ENCODE measurements at places on chromosomes 1 and 21.

DNA sequence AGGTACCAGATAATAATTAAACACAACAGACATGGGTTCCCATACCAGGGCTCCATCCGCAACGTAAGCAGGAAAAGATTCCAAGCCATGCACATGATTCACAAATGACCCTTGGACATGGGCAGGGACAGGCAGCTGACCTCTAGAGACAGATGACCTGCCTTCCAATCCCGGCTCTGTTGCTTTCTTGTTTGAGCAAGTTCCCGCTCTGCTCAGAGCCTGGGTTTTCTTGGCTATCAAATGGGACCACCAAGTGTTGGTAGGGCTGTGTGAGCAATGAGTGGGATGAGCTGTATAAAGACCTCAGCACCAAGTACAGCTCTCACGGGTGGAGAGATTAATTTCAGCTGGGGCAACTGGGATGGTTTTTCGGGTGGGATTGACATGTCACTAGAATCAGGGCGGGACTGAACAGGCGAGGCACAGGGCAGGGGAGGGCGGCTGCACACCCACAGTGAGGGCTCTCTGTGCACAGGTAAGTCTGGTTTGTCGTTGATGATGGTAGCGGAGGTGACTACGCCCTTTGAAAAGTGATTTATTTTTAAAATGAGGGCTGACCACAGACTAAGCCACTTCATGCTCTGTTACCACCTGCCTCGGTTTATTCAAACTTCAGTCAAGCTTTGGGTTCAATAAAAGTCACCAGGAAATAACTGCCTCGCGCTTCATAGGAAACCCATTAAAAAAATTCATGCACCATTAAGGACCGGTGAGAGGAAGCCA is 57.5 kb upstream of the IFFO2 start:
- DNase-seq, result no peak

DNA sequence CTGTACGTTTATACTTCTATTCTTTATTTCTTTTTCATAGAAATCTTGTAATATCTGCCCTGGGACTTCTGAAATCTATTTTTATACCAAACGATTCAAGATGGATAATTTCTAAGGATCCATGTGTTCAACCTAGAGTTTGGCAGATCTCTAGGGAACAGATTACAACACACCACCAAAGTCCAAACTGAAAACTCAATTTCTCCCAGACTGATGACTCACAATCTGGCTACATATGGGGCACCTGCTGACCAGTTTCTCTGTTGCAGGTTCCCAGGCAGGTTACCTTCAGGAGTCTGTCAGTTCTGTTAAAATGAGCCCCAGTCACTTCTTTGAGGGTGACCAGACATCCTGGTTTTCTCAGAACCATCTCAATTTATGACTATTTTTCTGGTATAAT is 439.4 kb downstream of the GPATCH2 start:
- no peak for DNase-seq

- DNase-seq, result no peak
Measured at GRCh38 chr1:232686346-232686745, 56.4 kb upstream of the SIPA1L2 start.

GRCh38 chr1:212267460-212267859 is 17.8 kb upstream of the PPP2R5A start:
- DNase-seq, result no peak

DNA sequence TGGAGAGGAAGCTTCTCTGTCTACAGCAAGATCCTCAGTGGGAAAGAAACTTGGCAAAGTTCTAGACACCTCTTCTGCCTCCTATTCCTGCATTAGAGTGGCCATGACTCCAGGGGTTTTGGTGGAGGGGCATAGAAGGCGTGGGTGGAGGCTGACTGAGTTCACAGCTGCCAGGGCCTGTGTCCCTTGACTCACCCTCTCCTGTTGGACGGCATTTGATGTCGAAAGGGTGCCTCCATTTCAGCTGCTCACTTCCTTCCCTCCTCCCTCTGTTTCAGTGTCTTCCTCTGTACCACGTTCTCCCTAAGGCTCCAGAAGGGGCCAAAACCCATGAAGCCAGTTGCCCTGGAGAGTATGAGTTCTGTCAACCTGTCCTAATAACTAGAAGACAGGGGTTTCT is 632 bp downstream of the TMEM79 start:
- DNase-seq, result no peak

DNA sequence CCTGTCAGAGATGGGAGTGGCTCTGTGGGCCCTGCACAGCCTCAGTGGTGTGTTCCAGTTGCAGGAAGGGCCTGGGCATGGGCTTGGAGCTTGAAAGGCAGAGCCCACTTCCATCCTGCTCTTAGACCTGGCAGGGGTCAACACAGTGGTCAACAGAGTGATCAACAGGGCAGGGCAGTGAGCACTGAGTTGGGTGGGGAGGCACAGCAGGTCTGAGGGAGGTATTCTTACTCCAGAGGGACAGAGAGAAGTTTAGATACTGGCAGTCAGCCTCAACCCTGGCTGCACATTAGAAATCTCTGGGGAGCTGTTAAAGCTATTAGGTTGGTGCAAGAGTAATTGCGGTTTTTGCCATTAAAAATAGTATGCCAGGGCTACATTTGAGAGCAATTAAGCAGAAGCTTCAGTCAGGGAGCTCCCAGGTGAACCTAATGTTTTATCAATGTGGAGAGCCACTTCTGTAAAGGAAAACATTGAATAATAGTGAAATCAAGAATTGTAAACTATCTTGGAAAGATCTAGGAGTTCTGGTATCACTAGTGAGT is 37.7 kb downstream of the SH3BGR start:
- no peak for DNase-seq

Data from NCI-H1105 (cell line).